Stimulated activated CD8-positive, alpha-beta memory T cell treated with anti-CD3 and anti-CD28 coated beads, Interleukin-4, amount 100 ng/mL, for 48 hours (primary cell): ENCODE measurements at places on chromosomes 2 and 18.

DNA sequence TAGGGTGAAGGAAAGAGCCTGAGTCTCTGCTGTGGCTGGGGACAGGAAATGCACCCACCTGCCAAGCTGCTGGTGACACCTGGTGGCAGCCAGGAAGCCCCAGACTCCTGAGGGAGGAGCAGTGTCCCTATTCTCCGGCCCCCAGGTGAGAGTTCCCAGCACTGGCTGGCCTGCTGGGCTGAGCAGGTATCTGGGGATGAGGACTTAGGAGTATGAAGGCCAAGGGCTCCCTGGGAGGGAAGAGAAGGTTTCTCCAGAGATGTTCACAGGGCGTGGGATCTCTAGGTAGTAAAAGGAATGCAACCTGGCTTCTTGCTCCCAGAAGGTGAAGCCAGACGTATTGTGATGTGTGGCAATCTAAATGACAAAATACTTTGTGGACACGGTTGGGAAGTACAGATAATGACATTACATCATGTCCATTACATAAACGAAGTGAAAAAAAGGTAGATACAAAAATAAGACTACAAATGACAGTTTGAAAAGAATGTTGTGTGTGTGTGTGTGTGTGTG, 75.8 kb upstream of the SLC1A4 start:
- DNase-seq: no peak

DNA sequence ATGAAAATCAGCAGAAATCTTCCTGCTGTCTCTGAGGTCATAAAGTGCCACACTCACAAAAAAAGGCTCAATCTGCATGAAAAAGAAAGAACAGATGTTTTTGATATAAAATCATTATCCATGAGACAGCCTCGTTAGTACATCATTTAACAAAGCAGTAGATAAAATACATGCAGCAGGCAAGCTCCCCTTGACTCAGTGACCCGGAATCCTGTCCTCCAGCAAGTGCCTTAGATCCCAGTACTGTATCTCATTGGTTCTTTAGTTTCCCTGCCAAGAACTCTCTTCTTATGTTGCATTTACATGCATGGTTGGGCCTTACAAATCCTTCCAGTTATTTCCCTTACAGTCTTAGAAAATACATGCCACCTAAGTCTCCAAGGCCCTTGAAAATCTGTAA, 148.9 kb upstream of the CCDC195 start:
- no peak for DNase-seq

DNA sequence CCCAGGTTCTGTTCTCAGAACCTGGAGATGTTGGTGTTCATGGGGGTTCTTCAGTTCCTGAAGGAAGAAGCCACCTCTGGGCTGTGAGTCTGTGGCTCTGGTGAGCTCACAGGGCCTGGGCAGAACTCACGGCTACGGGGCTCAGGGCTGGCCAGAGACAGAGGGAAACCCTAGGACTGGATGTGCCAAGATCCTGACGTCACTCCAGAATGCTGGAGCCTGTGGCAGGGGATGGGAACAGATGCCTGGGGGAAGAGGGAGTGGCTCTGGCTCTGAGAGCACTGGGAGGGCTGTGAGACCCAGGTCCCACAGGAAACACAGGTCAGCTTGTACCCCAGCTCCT, at the start of gene OTOF:
Gene OTOF (minus strand): TSS at position 214 of the 343 bp plus-strand sequence.
- DNase-seq: no peak

GRCh38 chr2:24576617-24577016, 85.6 kb downstream of the NCOA1 start:
- DNase-seq: no peak

- DNase-seq: no peak
These were observed 2.4 kb upstream of the CLEC4F start for GRCh38 chr2:70822843-70823242.

DNA sequence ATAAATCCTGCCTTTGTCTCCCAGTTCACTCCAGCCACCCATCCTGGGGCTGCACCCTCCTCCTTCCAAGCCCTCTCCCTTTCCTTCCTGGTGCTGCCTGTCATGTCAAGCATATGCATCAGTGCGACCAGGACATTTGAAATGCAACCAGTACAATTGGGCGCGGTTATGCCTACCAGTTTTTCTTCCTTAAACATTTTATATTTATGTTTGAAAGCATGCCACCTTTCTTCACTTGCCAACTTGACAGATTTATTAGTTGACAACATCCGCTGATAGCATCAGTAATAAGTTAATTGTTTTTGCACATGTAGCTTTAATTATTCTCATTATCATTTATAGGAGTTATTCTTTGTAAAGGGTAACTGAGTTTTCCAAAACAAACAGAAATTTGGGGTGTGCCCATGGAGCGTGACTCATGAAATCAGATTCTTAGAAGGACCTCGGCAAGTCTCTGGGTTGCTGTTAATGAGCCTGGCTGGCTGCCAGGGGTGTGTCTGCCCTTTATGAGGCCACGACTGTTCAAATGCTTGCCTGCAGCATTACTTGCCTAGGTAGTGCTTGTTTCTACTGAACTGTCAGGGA, 32.8 kb upstream of the IL1B start:
- DNase-seq: peak; percentile 41

DNA sequence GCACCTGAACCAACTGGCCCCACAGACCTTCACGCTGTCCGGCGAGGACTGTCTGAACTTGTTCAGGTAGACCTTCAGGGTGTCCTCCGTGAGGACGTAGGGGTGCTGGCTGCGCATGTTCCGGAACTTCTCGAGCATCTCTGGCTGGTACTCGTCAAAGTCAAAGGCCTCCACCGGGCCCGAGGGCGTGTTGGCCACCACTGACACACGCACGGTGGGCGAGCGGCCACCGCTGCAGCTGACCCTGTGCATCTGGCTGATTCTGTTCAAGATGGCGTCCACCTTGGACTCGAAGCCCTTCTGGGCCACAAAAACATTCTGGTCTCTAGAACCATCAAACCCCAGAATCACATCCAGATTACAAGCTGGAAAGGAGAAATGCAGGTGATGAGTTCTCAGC, 48.3 kb downstream of the COL6A3 start:
- DNase-seq: no peak

GRCh38 chr2:109166811-109167210, 37.8 kb downstream of the SH3RF3 start:
- no peak for DNase-seq

DNA sequence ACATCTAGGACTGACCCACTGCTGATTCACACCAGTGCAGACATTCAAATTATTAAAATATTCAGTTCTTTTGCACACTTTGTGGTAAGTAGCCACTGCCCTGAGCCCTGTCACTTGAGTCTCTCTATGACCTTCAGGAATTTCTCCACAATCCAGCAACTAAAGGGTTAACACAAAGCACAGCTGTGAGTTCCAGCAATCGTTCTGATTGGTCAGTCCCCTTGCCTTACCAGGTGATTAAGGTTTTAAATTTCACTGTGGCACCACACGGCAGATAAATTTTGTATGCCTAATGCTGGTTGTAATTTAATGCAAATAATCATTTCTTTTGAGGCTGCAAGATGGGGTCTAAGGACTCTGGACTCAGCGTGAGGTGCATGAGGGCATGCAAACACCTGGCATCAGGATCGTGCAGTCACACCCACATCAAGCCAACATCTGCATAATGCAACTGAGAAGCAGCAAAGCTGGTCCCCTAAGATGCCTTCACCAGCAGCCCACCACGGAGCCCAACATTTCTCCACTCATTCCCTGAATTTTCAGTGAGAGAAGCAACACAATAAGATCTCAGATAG, 36.6 kb downstream of the SLC14A1 start:
- DNase-seq: no peak

DNA sequence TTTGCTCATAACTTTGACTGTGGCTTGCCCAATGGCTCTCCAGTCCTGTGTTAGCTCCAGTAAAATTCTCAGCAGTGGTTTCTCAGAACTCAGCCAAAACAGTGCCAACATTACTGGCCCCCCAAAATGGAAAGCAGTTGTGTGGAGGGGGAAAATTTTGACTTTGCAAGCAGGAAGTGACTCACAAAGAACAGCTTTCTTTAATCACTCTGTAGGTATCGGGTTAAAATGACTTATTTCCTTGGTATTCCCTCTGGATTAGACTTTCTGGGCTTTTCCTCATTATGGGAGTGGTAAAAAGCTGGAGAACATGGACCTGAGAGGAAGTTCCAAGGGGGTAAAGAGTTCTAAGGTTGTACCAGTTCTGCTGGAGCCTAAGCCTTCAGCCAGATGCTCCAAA, 175.7 kb upstream of the RND3 start:
- DNase-seq: no peak

DNA sequence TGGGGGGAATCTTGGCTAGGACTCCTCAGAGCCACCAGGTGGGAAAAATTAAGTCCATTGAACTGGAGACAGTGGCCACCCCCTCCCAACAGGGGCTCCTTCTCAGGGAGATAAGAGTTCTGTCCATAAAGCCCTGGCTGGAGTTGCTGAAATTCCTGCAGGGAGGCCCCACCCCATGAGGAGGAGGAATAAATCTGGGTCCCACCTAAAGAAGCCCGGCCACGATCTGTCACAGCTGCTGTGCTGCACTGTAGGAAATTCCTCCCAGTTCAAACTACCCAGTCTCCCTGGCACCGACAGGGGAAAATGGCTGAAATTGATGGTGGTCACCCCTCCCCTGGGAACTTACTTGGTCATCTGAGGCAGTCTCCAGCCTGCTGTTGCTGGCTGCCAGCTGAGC, 215.0 kb downstream of the THSD7B start:
- DNase-seq: no peak

GRCh38 chr2:202149155-202149762, 76.2 kb downstream of the KIAA2012 start:
- no peak for DNase-seq

- peak; percentile 84 for DNase-seq
These were observed 56.9 kb downstream of the DYSF start for GRCh38 chr2:71510196-71510807.

GRCh38 chr2:231452799-231453508, 11.3 kb downstream of the NCL start:
- DNase-seq: peak; percentile 44

DNA sequence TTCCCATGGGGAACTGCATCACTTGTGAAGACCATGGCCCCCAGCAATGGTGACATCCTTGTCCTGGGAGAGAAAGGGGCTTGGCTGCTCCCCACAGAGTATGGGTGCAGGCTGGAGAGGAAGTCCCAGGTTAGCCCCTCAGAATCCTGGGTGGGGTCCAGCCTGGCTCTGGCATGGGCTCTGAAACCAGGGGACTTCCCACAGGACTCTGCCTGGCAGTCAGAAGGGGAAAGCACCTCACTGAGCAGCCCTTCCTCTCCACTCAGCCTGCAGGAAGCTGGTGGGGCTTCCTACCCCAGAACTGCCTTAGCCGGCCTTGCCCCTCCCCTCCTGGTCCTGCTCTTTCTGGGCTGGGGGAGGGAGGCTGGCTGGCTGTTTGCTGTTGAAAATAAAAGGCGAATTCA, 3.7 kb downstream of the NEURL3 start:
- DNase-seq: no peak
